Erythroblast (primary cell): ENCODE measurements at places on chromosomes 13 and 19.

GRCh38 chr19:29884044-29884443 lies 58.0 kb upstream of the URI1 start:
- DNase-seq = no peak

DNA sequence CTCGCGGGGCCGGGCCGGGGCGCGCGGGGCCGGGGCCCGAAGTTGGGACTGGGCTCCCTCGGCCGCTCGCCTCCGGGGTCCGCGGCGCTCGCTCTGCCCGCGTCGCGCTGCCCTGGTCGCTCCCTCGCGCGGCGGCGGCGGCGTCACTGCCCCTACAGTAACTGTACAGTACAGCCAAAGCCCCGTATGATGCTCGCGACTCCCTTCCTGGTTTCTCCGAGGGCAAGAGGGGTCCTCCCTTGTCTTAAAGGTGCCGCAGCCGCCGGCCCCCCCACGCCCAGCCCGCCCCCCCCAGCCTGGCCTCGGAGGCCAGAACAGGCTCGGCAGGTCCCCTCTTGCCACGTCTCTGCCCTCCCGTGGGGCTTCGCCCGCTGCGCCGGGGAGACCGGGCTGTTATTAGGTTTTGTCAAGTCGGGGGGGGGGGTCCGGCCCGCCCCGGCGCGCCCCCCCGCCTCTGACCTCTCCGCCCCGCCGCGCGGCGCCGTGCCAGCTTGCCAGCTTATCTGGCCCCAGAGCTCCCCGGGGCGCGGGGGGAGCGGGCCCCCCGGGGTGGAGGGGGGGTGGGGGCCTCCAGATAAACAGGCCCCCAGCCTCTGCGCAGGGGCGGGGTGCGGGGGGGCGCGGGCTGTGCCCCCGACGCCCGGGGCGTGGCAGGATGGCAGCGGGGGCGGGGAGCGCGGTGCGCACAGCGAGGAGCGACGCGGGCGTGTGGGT lies at the start of gene ZBTB7A:
TSS of gene ZBTB7A (minus strand) at position 218 of the 714 bp plus-strand sequence. CDS start 11,667 bp downstream, outside the sequence.
- DNase-seq = peak; percentile 98

DNA sequence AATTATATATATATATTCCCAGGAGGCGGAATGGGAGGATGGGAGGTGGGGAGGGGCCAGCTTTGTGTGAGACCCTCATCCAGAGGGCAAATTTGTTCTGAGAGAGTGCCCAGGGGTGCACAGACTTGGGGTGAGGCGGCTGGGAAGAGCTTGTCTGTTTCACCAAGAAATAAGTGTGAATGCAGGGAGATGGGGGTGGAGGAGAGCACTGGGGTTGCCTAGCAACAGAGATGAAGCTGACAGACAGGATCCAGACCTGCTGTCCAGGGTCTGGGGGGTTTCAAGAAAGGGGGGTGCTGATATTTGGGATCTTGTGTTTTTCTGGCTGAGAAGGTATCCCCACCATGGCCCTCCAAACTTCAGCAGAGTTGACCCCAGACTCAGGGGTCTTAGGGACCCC lies 18.6 kb upstream of the TNFAIP8L1 start:
- DNase-seq = no peak

GRCh38 chr13:30222254-30222653 lies 85.1 kb downstream of the KATNAL1 start:
- DNase-seq = no peak

GRCh38 chr13:87656306-87656705 lies 14.9 kb upstream of the SLITRK5 start:
- no peak for DNase-seq

- DNase-seq = no peak
These were observed 2.9 kb downstream of the SLC7A9 start for GRCh38 chr19:32866564-32867265.

DNA sequence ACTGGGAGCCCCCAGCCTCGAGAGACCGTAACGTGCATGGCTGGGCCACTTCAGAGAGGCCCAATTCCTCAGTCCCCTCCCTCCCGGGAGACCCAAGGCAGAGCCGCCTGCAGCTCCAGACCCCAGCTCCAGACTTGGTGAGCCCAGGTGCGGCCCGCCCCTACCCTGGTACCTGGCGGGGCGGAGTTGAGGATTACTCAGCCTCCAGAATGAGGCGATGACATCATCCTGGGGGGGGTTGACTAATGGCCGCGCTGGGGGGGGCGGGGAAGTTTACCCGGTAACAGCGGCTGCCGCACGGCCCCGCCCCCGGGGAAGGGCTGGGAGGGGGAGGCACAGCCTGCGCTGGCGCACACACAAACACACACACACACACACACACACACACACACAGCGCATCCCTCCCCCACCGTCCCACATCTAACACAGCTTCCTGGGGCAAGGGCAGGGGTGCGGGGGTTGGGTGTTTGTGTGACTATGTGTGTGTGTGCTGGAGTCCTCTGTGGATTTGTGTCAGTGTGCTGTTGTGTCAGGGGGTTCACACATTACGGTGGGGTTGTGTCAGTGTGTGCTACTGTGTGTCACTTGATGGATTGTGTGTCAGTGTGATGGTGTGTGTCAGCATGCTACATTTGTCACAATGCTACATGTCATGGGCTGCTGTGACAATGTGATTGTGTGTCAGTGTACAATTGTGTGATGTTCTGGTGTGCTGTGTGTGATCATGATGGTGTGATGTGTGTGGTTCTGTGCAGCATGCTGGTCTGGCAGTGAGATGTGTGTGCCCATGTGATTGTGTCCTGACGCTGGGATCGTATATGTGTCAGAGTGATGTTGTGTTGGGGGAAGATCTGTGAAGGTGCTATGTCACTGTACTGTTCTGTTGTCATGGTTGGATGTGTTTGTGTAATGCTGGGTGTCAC lies 10.3 kb upstream of the BBC3 start:
- peak; percentile 89 for DNase-seq

- DNase-seq = no peak
These were observed 199.3 kb upstream of the SOX1 start for GRCh38 chr13:111867657-111868056.

DNA sequence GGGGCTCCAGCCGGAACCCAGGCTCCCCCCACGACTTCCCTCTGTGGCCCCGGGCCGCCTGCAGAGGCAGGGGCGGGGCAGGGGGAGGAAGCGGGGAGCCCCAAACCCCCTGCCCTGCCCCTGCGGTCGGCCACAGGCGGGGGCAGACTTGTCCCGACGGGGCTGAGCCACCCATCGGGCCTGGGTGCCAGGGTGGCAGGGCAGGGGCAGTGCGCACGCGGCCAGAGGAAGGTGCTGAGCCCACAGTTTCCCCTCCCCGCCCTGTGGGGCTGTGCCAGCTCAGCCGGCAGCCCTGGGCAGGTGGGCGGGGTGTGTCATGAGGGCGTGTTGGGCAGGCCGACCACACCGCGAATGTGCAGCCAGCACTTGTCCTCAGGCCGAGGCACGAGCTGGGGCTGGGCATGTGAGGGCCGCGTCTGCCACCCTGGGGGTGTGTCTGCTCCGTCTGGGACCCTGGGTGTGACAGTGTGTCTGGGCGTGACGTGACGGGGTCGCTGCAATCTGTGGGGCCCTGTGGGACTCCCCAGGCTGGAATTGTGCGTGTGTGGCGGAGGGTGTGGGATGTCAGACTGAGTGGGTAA lies 17.7 kb downstream of the CCDC97 start:
- peak; percentile 42 for DNase-seq
